ENCODE measurements at places on chromosomes 3 and 15. TPM values are rescaled to one million over a fixed set of nuclear protein-coding genes. Genes with fewer than 3 reads are reported as not detected.

DNA sequence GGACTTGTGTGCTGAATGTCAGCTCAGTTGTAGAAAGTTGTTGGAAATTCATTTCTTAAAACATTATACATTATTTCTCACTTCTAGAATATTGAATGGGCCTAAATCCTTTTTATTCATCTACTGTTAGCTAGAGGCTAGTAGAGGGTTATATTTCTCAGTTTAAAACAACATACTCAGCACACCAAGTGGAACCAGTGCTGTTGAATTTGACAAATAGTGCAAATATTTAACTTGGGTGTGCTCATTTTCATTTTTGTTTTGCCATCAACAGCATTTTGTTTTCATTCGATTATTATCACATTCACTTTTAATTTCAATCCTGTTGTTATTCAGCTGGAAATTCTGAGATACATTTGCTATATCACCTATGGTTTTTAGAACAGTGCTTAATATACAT lies 269.4 kb upstream of the PEX5L start:
- DNase-seq = no peak

GRCh38 chr3:85591451-85591850 lies 632.7 kb downstream of the CADM2 start:
- DNase-seq = no peak

GRCh38 chr3:869734-870133 lies 223.1 kb upstream of the CNTN6 start:
- no peak for DNase-seq

DNA sequence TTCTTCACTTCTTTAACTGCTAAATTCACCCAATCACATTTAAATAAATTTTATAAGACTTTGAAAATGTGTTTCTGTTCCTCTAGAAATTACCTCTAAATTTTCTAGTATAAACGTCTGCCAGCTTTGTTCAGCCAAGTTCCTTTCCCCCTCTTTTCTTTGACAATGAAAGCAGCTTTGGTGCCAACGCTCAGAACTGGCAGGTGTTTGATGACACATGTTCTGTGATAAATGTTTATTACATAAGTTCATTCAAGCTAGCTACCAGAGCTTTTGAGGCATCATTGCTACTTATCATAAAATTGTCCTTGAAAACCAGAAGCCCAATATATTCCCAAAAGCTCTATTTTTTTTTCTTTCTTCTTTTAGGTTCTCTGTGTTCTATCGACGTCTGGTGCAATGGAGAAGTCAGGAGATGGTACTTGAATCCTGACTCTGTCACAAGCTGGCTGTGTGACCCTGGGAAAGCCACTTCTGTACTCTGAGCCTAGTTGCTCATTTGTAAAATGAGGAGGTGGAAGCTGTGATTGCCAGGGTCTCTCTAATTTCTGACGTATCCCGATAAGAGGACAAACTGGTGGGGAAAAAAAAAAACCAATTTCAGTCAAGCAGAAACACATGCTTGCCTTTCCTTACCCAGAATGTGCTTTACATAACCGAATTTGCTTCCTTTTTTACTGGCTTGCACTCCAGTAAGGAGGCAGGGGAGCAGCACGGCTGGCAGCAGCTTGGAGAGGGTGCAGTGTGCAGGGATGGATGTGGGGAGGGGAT lies 187.1 kb upstream of the LPP start:
- DNase-seq = no peak

DNA sequence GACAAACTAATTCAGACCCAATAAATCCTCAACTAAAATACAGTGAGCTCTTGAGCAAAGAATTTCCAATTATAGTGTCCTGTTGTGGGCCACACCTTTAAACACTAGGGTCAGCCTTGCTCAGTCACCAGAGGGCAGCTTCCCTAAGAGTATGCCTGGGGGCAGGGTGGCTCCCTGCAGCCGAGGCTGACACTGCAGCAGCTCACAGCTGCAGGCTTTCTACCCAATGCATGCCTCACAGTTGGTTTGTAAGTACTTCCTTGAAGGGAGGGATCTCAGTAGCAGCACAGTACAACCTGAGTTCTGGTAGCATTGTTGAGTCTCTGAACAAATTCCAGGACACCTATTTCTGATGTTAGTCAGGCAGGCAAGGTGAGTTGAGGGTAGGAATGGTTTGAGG lies 335.6 kb downstream of the TUSC7 start:
- DNase-seq = no peak

The RHCG gene
- not detected for total RNA-seq

- DNase-seq = no peak
Observed at GRCh38 chr3:63855333-63855940, 8.2 kb downstream of the THOC7 start.

DNA sequence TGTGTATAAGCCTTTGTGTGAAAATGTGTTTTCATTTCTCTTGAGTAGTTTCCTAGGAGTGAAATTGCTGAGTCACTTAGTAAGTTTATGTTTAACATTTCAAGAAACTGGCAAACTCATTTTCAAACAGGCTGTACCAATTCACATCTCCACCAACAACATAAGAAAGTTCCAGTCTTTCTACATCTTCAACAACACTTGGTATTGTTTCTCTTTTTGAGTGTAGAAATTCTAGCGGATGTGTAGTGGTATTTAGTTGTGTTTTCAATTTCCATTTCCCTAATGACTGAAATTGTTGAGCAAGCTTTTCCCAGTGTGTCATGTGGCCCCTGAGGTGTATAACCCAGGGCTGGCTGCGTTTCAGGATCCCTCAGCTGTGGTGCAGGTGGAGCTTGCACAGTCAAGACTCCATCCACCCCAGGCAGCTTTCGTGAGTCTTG lies 258.5 kb downstream of the PDCD6IP start:
- no peak for DNase-seq

DNA sequence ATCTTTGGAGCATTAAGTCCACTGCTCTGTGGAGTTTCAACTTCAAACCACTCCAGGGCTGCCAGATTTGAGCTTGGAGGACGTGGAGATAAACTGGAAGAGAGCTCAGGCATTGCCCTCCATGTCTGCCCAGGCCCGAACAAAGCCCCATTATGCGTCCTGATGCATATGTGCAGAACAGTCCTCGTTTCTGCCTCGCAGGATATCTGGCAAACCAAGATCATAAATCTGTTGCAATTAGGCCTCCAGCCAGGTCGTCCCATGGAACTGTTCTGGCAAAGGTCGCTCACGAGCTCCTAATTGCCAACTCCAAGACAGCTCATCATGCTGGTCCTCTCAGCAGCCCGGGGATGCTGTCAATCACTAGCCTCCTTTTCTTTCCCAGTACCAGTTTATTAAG lies 91.2 kb downstream of the SEMA5B start:
- DNase-seq = no peak

DNA sequence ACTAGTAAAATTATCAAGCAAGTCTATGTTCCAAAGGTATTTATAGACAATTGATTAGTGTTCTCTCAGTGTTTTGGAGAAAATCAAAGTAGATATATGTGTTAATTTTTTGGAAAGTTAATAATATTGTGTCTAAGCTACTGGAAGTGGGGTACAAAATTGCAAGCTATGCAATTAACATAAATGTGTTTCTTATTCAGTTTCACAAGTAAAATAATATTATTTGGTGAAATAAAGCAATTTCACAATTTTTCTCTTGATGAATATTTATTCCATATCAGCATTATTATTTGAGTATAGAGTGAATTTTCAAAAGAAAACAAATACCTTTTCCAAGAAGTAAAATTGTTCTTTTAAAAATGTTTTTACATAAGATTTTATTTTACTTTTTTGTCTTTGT lies 1047.7 kb downstream of the TBL1XR1 start:
- no peak for DNase-seq

GRCh38 chr15:94749811-94750617 lies 518.7 kb downstream of the MCTP2 start:
- no peak for DNase-seq

Data from neural crest cell (in vitro differentiated cells).